IMR-90 (cell line): ENCODE measurements at places on chromosomes 4 and X. TPM values are rescaled to one million over a fixed set of nuclear protein-coding genes. Genes with fewer than 3 reads are reported as not detected.

TMPRSS11A gene
- total RNA-seq, result not detected in 2 replicates

COQ2 gene
- 7.3 and 8.9 TPM in 2 replicates for total RNA-seq

CENPVL1 gene
- not detected in 2 replicates for total RNA-seq

DNA sequence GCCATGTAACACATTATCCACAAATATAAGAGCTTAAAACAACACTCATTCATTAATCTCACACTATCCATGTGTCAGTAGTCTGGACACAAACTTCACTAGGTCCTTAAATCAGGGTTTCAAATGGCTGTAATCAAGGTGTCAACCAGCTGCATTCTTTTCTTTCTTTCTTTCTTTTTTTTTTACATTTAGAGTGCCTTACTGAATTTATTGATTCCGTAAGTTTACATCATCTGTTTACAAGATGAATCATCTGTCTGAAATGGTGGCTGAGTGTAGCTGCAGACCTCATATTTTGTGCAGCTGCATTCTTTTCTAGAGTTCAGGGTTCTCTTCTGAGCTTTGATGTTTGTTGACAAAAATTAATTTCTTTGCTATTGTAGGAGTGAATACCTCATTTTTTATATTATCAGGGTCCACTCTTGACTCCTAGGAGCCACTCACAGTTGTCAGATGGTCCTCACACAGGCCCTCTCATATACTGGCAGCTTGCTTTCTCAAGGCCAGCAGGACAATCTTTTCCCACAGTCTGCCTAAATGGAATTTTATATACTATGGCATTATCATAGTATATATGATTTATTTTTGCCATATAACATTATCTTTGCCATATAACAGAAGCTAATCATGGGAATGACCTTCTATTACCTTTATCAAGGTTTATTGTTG is 37.8 kb downstream of the SPOCK3 start:
- no peak for DNase-seq
- no peaks in the 10 kb centered on the region for H3K27me3 ChIP-seq
- no peak overlapping the region for H3K27ac ChIP-seq
- H3K4me1 ChIP-seq, result no peaks in the 10 kb centered on the region

GRCh38 chr4:38681281-38681991 is 17.4 kb downstream of the KLF3 start:
- DNase-seq, result peak; percentile 95
- H3K4me1 ChIP-seq, result peaks cover 17% of the 10 kb centered on the region
- H3K36me3 ChIP-seq, result peaks cover 19% of the 10 kb centered on the region
- no peak overlapping the region for H3K4me3 ChIP-seq
- H3K27ac ChIP-seq, result peak overlapping the region; percentile 51; the same call in 1 of the 2 replicates

DNA sequence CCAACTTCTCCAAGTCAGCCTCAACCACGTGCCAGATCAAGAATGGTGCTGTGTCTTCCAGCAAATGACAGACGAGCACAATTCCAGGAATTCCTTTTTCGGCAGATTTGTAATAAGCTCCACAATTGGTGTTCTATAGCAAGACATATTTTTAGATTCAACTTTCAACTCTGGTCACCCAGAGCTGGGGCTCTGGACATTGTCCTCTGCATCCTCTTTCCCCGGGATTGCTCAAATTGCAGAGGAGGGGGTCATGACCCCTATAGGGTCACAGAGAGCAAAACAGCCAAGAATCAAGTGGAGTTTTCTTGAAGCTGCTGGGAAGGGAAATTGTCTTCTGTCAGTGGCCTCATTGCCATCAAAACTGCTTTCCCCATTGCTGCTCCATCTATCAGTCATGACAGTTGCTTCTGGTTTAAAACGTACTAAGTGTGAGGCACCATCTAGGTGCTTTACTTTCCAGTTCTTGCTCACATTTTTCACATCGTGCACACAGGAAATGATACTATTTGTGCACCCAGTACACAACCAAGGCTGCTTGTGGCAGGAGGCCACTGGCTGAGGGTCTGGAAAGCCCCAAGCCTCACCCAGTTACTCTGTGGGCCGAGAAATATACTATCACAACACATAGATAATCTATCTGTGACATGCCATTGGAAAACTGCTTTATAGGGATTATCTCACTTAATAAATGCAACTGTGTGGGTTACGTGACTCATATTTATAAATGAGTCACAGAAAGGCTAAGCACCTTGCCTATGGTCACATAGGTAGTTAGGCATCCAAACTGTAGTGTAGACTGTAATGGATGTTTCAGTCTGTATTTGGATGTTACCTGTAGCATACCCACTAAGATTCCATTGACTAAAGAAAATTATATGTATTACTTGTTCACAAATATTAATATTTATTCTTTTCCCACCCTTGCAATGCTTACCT is 91.7 kb upstream of the PHOX2B start:
- H3K36me3 ChIP-seq, result no peaks in the 10 kb centered on the region
- no peak overlapping the region for H3K4me3 ChIP-seq
- DNase-seq, result no peak
- no peak overlapping the region for H3K27ac ChIP-seq

DNA sequence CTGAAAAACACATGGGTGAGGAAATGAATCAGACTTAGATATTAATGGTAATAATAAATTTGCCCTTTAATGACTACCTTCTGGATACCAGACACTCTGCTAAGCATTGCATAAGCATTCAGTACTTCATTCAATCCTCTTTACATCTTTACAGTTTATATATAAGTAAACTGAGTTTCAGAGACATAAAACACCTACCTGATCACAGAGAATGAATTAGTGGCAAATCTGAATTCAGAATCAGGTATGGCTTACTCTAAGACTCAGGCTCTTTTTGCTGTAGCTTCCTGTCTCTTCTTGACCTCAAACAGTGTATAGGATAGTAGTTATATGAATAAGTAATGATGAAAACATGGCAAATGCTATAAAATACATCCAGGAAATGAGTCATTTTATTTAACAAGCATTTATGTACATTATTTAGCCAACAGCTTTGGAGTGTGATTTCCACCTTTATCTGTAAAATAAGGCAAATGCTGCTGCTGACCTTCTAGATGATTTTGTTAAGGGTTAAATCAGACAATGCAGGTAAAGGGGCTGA is 83.9 kb downstream of the VEGFC start:
- H3K36me3 ChIP-seq, result peaks cover 5% of the 10 kb centered on the region
- no peak overlapping the region for H3K4me3 ChIP-seq
- no peak overlapping the region for H3K27ac ChIP-seq
- H3K27me3 ChIP-seq, result no peaks in the 10 kb centered on the region
- peaks cover 2% of the 10 kb centered on the region; the same call in 1 of the 2 replicates for H3K4me1 ChIP-seq

DNA sequence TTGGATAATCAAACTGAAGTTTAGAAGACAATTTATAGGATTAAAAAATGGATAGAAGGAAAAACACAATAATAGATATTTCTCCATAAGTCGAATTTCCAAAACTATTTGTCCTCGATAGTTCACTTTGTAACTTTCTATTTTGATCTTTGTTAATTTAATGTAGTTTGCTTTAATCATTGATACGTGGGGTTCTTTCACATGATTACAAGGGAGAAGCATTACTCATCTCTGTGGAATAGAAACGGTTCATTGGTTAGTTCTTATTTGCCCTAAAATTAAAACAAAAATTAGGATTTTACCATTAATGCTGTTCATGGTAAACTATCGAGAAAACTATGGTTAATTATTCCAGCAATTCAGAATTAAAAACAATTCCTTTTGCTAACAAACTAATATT is 2.1 kb downstream of the TET2 start:
- H3K27ac ChIP-seq, result no peak overlapping the region
- H3K36me3 ChIP-seq, result no peaks in the 10 kb centered on the region
- DNase-seq, result no peak
- H3K4me1 ChIP-seq, result 0 out of 2 replicates have a peak, but pooled peaks cover 2% of the 10 kb centered on the region
- H3K4me3 ChIP-seq, result peak overlapping the region; percentile 94
- no peaks in the 10 kb centered on the region for H3K27me3 ChIP-seq
